ENCODE measurements at places on chromosomes 1 and 21. TPM values are rescaled to one million over a fixed set of nuclear protein-coding genes. Genes with fewer than 3 reads are reported as not detected.

DNA sequence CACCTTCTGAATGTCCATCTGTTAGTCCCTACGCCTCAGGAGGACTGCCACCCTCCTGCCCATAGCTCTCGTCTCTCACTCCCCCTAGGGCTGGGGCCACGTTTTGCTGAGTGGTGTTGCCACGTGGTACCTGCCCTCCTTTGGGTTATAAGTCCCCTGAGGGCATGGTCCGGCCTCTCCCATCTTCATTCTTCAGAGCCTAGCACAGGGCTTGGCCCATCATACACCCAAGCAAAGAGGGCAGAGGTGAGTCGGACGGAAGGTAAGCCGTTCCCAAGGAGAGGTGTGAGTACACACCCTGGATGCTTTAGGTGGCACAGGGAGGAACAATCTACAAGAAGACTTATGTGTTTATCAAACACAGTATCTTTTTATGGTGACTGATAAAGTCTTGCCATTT, 10.9 kb downstream of the PADI2 start:
- no peak for DNase-seq

- DNase-seq: no peak
Observed at GRCh38 chr1:66853379-66853778, 52.3 kb upstream of the INSL5 start.

DNA sequence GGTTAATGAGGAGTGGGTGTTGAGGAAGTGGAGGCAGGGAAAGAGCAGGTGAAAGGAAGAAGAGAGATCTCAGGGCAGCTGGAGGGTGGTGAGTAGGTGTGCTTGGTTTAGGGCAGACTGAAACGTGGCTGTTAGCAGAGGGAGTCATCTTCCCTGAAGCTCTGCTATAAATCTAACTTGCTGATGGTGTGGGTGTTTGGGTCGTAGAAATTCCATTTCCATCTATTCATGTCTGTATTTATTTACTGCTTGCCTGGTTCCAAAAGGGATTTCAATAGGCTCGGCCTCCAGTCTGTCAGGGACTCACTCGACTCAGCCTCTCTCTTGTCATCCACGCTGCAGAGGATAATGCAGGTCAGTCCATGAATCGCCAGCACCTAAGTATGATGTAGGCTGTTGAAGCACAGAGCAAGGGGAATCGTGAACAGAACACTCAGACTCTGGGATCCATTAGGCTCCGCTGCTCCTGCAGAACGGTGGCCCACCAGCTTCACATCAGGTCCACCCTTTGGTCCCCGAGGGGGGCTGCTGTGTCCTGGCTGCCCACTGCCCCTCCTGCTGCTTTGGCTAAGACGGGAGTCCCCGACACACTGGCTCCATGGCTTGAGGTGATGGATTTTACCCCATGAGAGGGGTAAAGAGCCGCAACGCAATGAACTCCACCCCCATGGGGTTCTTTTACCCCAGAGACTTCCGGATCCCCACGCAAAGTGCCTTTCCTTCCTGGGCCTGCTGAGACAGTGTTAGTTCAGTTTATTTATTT, 156.2 kb downstream of the RHOU start:
- no peak for DNase-seq

DNA sequence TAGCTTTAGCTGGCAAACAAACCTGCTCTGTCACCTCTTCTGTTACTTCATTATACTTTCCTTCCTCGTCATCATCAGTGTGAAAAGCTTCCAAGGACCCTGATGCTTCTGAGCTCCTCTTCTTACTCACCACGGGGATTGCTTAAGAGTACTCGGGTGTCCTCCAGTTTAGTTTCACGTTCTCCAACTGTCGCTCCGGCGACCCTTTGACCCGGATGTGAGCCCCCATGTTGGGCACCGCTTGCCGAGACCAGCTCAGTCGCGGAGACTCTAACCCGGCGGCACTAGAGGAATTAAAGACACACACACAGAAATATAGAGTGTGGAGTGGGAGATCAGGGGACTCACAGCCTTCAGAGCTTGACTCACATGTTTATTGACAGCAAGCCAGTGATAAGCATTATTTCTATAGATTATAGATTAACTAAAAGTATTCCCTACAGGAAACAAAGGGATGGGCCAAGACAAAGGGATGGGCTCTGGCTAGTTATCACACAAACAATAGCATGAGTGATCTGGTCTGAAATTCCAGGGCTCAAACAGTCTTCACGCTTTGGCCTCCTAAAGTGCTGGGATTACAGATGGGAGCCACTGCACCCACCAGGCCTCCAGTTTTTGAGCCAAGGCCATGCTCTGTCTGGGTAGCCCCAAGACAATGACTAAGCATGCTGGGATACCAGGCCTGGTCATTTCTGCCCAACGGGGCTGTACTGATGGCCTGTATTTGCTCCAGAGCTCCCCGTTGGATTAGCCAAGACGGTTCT, 30.1 kb upstream of the ENO1 start:
- DNase-seq: no peak

DNA sequence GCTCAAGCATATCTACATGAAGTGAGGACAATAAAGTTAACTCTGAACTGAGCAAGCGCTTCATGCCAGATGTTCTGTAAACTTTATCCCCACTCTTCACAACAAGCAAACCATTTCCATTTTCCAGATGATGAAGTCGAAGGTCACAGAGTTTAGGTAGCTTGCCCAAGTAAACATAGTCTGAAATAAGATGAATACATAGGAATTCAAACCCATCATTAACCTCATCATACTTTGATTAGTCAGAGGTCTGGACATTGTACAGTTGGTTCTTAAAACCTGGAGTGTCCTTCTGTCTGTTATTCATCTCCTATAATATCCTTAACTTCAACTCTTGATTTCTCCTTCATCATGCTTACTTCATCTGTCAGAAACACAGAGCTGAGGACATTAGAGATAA, 180.3 kb upstream of the C8B start:
- DNase-seq: no peak

DNA sequence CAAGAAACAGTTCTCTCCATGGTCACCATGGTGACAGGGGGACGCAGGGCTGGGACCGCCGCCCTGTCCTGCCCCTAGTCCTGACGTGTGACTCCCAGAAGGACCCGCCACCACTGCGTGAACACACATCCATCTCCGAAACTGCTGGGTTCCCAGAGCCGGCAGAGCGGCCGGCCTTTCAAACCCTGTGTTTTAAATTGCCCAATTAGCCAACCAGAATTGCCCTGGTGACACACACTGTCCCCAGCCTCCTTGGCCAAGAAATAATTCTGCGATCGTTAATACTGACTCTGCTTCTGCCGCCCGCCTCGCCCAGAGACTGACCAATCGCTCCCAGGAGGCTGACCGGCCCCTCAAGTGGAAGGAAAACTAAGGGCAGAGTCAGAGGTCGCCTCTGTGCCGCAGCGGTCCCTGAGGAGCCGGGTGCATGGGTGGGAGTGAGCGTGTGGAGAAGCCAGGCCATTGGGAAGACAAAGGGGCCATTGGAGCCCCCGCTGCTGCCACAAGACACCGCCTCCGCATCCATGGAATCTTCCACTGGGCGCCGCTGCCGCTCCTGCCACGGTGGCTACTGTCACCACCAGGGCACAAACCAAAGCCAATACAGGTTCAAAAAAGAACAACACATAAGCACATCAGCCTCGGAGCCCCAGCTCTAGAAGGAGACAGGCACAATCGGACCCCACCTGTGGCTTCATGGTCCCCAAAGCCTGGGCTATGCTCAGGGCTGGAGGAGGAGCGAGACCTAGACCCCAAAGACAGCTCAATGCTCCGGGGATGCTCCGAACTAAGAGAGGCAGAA, 273.2 kb downstream of the NPHP4 start:
- no peak for DNase-seq

DNA sequence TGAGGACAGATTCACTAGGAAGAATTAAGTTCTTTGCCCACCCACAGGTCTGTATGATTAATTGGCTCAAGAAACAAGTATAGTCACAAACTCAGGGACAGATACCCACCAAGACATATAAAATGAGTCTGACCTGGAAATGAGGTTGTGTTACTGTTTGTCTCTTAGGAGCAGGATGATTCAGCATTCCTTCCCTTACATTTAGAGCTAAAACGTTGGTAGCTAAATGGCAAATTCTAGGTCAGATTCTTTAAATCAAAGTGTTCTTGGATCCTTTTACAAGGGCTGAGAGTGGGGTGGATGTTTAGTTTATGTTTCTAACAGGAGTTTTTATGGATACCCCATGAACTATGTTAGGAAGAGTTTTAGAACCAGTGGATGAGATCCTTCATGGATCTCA, 4.7 kb downstream of the RIMKLA start:
- no peak for DNase-seq

DNA sequence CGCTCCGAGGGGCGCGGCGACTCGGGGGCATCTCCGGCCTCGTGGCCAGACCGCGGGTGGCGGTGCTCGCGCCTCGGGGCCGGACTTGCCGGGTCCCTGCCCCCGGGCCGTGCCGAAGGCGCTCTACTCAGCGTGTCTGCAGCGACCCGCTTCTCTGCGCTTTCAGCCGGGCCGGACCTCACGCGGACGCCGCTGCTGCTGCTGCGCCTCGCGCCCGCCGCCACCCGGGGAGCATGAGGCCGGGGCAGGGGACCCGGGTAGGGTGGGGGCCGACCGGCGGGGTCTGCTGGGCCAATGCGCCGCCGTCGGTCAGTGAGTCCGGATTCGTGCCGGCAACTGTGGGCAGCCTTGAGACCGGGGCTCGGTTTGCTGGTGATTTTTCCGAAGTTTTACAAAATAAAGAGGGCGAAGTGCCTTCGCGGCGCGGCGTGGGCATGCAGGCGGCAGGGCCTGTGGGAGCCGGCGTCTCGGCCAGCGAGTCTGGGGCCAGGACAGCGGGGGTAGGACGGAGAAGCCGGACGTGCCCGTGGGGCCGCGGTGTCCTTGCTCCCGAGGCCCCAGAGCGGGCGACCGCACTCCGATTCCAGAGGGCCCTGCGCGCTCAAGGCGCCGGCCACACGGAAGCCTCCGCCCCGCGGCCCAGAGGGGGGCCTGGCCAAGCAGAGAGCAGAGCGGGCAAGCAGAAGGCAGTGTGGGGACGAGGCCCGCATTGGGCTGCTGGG, 749 bp downstream of the FAM163A start:
- peak; percentile 6 for DNase-seq

DNA sequence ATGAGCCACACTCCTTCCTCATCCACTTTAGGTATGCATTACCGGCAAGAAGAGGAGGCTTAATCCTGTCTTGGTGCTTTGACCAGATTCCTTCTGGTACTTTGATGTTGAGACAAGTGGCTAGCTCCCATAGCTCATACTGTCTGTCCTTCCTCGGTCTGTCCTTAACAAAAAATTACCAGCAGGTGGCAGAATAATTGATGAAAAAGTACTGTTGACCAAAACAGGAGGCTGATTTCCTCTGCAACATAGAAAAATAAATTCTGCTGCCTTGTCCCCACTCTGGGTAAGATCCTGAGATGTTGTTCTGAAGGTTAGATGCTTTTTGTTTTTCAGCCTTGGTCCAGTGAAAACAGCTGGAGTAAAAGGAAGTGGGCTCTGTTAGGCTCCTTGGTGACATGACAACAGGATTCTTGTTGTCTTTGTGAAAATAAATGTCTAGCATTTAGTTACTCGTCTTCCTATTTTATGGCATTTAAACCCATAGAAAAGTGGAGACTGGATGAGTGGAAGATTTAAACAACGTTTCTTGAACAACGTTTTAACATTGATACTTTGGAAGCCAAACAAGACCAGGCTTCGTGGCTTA, 11.2 kb upstream of the HJV start:
- peak; percentile 48 for DNase-seq

DNA sequence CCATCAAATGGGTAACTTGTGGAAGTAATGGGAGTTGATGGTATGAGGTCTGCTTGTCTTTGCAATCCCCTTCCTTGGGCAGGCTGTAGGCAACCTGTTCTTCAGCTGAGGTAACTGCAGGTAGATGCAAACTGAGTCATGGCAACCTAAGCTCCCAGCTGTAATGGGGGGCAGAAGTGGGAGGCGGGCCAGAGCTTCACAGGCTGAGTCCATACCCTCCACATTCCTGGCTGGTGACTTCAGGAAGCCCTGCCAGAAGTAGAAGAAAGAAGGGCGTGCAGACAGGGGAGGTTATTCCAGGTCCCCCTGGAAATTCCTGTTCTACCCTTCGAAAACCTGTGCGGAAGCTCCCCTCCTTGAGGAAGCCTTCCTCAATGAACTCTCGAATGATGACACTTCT, 44.9 kb downstream of the ARHGEF11 start:
- DNase-seq: no peak

- no peak for DNase-seq
Observed at GRCh38 chr1:231743966-231744365, 117.4 kb downstream of the DISC1 start.

DNA sequence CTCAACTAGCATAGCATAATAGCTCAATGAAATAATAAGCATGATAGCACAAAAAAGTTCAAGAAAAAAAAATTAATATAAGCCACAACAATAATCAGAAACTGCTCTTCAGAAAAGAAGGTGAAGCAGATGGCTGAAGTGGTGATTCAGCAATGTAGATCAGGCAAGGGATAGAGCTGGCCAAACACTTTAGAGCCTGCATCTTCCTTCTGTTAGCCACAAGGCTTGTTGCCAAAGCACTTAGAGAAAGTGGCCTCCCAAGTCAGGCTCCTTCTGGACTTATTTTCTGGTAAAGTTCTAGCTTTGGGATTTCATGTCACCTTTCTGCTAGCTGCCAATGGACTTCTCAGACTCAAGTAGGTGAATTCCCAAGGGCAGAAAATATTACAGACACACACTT, 60.3 kb upstream of the C1orf87 start:
- no peak for DNase-seq

GRCh38 chr21:20641241-20641640, 357.0 kb upstream of the NCAM2 start:
- no peak for DNase-seq

DNA sequence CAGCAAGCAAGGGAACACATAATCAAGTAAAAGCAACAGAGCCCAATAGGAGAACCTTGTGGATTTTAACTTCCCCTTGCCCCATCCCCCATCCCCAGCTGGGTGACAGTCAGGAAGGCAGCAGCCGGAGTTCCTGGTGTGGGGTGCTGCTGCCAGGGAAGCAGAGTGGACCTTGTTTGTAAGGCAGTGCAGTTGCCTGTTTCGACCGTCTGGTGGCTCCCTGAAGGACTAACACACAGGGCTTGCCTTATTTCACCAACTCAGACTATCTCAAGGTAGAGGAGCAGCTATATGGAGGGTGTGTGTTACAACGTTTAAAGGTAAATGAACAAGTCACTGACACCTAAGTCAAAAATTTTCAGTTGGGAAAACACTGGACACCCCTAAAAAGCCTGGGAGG, 6.6 kb downstream of the KRTAP10-8 start:
- no peak for DNase-seq

GRCh38 chr1:3410142-3410925, 44.1 kb upstream of the ARHGEF16 start:
- peak; percentile 72 for DNase-seq

- peak; percentile 47 for DNase-seq
Observed at GRCh38 chr21:39612233-39613040, at the start of gene B3GALT5. Gene B3GALT5, plus strand, starts transcription at chr21:39612940. Its CDS starts 47,620 bp downstream, at chr21:39660560.

CHIA gene
- not detected for total RNA-seq

OPRD1 gene
- total RNA-seq: 0.07 TPM

AADACL4 gene
- total RNA-seq: not detected

OLFML2B gene
- total RNA-seq: not detected

CSMD2 gene
- total RNA-seq: not detected

Data from Calu3 (cell line).